ENCODE measurements at places on chromosomes 3 and 15.

GRCh38 chr15:64500695-64501395, 40.5 kb downstream of the ZNF609 start:
- 0 out of 2 replicates have a peak, but pooled peaks cover 4% of the 10 kb centered on the region for H3K36me3 ChIP-seq
- no peaks in the 10 kb centered on the region for H3K27me3 ChIP-seq
- no peak overlapping the region for H3K4me3 ChIP-seq
- H3K27ac ChIP-seq = no peak overlapping the region
- DNase-seq = no peak

DNA sequence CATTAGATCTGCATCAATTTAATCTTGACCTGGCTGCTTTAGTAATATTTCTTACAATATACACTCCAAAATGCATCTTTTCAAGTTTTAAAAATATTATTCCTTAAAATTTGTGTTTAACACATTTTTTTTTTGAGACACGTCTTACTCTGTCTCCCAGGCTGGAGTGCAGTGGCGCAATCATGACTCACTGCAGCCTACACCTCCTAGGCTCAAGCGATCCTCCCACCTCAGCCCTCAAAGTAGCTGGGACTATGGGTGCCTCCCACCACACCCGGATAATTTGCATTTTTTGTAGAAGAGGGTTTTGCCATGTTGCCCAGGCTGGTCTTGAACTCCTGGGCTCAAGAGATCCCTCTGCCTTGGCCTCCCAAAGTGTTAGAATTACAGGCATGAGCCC, 73.6 kb downstream of the ETV5 start:
- no peaks in the 10 kb centered on the region for H3K27me3 ChIP-seq
- peak; percentile 57 for DNase-seq
- no peaks in the 10 kb centered on the region for H3K36me3 ChIP-seq
- peaks cover 11% of the 10 kb centered on the region for H3K4me1 ChIP-seq

DNA sequence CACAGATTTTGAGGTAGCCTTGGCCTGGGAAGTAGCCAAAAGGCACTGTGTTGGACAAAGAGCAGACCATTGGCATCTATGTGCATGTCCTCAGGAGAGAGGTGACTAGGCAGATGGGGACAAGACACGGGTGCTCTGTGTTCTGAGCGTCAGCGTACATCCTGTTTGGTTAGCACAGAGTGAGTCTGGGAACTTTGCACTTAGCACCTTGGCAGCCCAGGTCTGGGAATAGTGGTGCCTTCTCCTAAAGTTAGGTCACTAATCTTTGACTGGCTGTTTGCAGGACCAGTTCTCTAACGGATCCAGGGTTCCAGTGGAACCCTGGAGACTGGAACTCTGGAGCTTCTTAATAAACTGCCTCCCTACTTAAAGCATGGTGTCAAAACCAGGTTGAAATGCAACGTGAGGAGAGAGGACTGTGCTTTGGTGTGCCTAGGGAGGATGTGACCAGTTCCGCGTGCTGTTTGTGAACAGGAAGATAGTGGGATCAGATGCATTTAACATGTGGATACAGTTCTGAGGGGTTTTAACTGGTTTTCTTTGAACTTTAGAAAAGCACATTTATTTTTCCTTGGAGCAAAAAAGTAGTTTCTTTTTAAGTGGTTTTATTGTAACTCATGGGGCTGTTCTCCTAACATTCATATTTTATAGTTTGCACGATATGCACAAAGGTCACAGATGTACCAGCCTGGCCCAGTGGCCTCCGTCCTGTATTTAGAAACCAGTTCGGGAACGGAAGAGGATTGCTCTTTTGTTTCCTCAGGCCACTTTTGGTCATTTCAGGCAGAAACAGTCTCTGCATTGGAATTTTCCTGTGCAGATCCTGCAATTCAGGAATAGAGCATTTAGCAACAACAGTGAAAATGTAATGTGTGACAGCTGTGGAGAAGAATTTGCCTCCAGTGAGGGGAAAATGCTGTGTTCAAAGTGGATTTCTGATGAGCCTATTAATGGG, 48.8 kb downstream of the ABHD2 start:
- peak overlapping the region; percentile 35 for H3K27ac ChIP-seq
- no peak overlapping the region for H3K4me3 ChIP-seq
- peaks cover 24% of the 10 kb centered on the region for H3K4me1 ChIP-seq
- H3K27me3 ChIP-seq = no peaks in the 10 kb centered on the region

DNA sequence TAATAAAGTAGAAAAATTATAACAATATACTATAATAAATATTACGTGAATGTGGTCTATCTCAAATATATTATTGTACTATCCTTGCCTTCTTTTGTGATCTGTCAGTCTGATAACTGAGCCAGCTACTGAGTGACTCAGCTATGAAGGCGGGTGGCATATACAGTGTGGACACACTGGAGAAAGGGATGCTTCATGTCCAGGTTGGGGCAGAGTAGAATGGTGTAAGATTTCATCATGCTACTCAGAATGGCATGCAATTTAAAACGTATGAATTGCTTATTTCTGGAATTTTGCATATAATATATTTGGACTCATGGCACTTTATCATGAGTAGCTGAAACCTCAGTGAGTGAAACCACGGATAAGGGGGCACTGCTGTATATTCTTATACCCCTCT, 172.9 kb upstream of the TBC1D5 start:
- H3K36me3 ChIP-seq = no peaks in the 10 kb centered on the region
- no peak overlapping the region for H3K27ac ChIP-seq
- peak; percentile 38 for DNase-seq
- no peaks in the 10 kb centered on the region for H3K4me1 ChIP-seq
- peaks cover 29% of the 10 kb centered on the region for H3K27me3 ChIP-seq
- no peak overlapping the region for H3K4me3 ChIP-seq

DNA sequence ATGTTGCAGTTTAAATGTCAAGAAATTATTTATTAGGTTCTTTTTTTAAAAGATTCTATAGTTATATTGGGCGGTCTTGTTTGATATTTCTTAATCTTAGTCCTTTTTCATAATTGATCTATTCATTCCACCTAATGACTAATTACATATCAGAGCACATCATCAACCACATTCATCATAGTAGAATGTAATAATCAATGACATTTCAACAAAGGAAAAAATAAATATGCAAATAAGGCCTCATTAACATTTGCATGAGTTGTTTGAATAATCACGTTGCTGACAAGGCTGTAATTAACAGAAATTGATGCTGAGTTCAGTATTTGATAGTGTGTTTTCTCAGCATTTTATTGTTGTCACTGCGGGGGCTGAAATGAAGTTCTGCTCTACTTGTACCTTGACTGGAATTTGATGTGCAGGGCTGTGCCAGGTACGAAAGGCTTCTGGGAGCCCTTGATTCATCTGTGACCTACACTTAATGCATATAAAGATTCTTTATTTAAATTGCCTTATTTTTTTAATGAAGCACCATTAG, 215.7 kb downstream of the TCF12 start:
- H3K27ac ChIP-seq = no peak overlapping the region
- peaks cover 5% of the 10 kb centered on the region for H3K4me1 ChIP-seq
- H3K27me3 ChIP-seq = no peaks in the 10 kb centered on the region
- DNase-seq = no peak

- no peak overlapping the region for H3K27ac ChIP-seq
- DNase-seq = no peak
- H3K4me3 ChIP-seq = no peak overlapping the region
- H3K36me3 ChIP-seq = no peaks in the 10 kb centered on the region
- H3K27me3 ChIP-seq = no peaks in the 10 kb centered on the region
These were observed 61.0 kb downstream of the C3orf80 start for GRCh38 chr3:160286231-160286630.

- no peak overlapping the region for H3K4me3 ChIP-seq
- H3K27me3 ChIP-seq = no peaks in the 10 kb centered on the region
- no peaks in the 10 kb centered on the region for H3K36me3 ChIP-seq
- peaks cover 23% of the 10 kb centered on the region for H3K4me1 ChIP-seq
- H3K27ac ChIP-seq = no peak overlapping the region
These were observed 182.5 kb downstream of the TPRG1 start for GRCh38 chr3:189353988-189354889.

GRCh38 chr15:60518511-60518910, 39.6 kb upstream of the ICE2 start:
- DNase-seq = no peak
- peaks cover 31% of the 10 kb centered on the region for H3K4me1 ChIP-seq
- H3K27me3 ChIP-seq = no peaks in the 10 kb centered on the region
- no peak overlapping the region for H3K4me3 ChIP-seq

GRCh38 chr3:58068122-58068809, 60.0 kb downstream of the FLNB start:
- H3K27me3 ChIP-seq = no peaks in the 10 kb centered on the region
- H3K27ac ChIP-seq = no peak overlapping the region
- no peaks in the 10 kb centered on the region for H3K36me3 ChIP-seq
- H3K4me1 ChIP-seq = peaks cover 46% of the 10 kb centered on the region

- DNase-seq = no peak
- no peak overlapping the region for H3K4me3 ChIP-seq
- no peak overlapping the region for H3K27ac ChIP-seq
- H3K27me3 ChIP-seq = no peaks in the 10 kb centered on the region
- H3K36me3 ChIP-seq = no peaks in the 10 kb centered on the region
- H3K4me1 ChIP-seq = no peaks in the 10 kb centered on the region
These were observed 36.0 kb upstream of the CCNL1 start for GRCh38 chr3:157195965-157196364.

DNA sequence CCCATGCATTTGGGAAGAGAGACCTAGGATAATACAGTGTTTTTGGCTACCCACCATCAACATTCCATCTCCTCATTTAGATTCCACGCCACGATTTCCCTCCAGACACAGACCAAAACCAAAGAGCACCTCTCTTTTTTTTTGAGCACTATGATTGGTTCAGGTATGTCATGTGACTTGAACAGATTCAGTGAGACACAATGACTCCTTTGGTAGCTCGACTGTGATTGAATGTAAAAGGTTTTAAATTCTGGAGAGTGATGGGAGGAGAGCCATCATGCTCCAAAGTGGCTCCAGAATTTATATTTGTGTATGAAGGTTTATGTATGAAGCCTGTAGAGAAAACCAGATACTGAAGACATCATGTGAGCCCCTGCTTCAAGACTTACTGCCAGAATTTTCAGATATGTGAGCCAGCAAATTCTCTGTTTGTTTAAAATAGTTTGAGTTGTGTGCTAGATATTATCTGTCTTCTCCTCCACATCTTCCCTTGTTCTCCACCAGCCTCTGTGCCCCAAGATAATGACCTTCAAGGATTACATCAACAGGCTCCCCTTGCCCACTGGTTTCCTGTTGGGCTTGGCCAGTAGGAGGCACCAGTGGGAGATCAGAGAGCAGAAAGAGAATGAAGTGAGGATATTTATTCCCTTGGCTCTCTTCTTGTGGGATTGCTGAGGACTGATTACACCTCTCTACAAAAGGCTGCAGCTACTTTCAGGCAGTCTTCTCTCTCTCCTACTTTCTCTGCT, 12.5 kb downstream of the MYD88 start:
- H3K27me3 ChIP-seq = no peaks in the 10 kb centered on the region
- H3K36me3 ChIP-seq = no peaks in the 10 kb centered on the region
- H3K4me1 ChIP-seq = peaks cover 21% of the 10 kb centered on the region

GRCh38 chr15:67613211-67613610, 70.7 kb downstream of the MAP2K5 start:
- no peak overlapping the region for H3K4me3 ChIP-seq
- no peak overlapping the region for H3K27ac ChIP-seq
- no peaks in the 10 kb centered on the region for H3K36me3 ChIP-seq

DNA sequence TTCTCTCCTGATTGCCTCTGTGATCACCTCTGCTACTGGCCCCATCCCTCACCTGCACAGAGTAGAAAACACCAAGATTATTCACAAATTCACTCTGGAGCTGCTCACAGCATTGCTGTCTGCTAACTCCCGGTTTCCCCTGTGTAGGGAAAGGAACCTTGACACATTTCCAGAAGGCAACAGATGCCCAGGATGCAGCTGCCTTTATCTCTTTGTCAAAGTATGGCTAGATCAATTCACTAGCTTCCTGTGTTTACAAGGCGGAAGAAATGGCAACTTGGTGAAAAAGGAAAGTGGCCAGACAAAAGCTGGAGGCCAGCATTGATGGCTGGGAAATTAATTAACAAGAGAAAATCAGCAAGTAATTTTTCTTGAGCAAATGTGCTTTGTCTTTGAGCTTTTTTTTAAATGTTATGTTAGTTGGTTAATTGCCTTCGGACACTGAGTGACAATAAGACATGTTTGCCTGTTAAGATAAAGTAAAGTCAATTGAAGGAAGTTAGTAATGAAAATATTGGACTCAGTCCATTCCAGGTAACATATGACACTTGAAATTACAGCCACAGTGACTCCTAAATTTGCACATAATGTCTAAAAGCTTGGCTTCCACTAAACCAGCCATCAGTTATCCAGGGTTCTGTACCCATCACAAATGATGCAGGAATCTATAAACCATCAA, 394.6 kb upstream of the IL12A start:
- no peaks in the 10 kb centered on the region for H3K4me1 ChIP-seq
- no peaks in the 10 kb centered on the region for H3K36me3 ChIP-seq
- DNase-seq = no peak
- H3K27me3 ChIP-seq = peaks cover 6% of the 10 kb centered on the region
- no peak overlapping the region for H3K4me3 ChIP-seq
- H3K27ac ChIP-seq = no peak overlapping the region

- no peak for DNase-seq
- H3K27me3 ChIP-seq = no peaks in the 10 kb centered on the region
- no peaks in the 10 kb centered on the region for H3K4me1 ChIP-seq
- H3K4me3 ChIP-seq = no peak overlapping the region
These were observed 186.2 kb downstream of the XXYLT1 start for GRCh38 chr3:195084746-195085145.

GRCh38 chr3:31252216-31253185, 280.2 kb upstream of the STT3B start:
- H3K36me3 ChIP-seq = no peaks in the 10 kb centered on the region
- H3K27ac ChIP-seq = no peak overlapping the region

GRCh38 chr15:47987908-47988532, 132.8 kb upstream of the SLC24A5 start:
- H3K4me1 ChIP-seq = no peaks in the 10 kb centered on the region
- H3K4me3 ChIP-seq = no peak overlapping the region
- DNase-seq = peak; percentile 80
- no peaks in the 10 kb centered on the region for H3K36me3 ChIP-seq

DNA sequence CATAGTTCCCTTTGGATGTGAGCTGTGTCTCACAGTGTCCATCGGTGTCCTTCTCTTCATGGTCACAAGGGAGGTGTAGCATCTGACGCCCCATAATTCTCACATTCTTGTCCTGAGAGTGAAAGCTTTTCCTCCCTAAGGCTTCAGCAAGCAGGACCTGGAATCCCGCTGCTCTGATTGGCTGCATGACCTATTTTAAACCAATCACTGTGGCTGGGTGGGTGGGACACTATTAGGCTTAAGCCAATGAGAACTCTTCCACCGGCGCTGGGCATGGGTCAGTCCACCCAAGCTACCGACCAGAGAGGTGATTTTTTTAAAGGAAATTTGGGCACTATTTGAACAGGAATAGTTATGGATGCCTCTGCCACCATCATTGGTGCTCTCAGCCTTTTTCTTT, 385.9 kb downstream of the MFSD1 start:
- H3K36me3 ChIP-seq = no peaks in the 10 kb centered on the region
- H3K27me3 ChIP-seq = no peaks in the 10 kb centered on the region
- H3K4me3 ChIP-seq = no peak overlapping the region
- H3K27ac ChIP-seq = no peak overlapping the region
